ENCODE measurements at places on chromosomes 2 and 18.

GRCh38 chr2:69645921-69646320 lies 2.4 kb upstream of the AAK1 start:
- peak overlapping the region; percentile 97 for H3K4me3 ChIP-seq
- peaks cover 37% of the 10 kb centered on the region for H3K4me1 ChIP-seq
- H3K27ac ChIP-seq, result no peak overlapping the region
- peaks cover 2% of the 10 kb centered on the region for H3K27me3 ChIP-seq

- H3K4me3 ChIP-seq, result no peak overlapping the region
- H3K27me3 ChIP-seq, result no peaks in the 10 kb centered on the region
- DNase-seq, result no peak
- H3K36me3 ChIP-seq, result no peaks in the 10 kb centered on the region
- no peaks in the 10 kb centered on the region for H3K4me1 ChIP-seq
Measured at GRCh38 chr2:154161286-154161685, 289.6 kb downstream of the GALNT13 start.

DNA sequence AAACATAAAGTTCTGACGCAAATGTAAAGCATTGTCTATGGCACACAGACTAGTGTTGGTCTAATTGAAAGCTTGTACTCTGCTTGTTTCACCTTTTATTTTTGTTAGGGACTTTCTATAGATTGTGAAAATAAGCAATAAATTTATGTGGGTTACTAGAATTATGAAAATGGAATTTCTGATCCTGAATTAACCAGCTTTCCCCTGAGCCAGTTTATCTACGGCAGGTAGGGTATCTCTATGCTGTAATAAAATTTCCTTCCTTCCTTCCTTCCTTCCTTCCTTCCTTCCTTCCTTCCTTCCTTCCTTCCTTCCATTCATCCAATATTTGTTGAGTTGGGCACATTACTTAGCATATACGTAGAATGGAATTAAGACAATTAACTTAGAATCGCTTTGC lies 362.6 kb upstream of the SPRED2 start:
- no peaks in the 10 kb centered on the region for H3K36me3 ChIP-seq
- H3K27ac ChIP-seq, result peak overlapping the region; percentile 20
- DNase-seq, result no peak
- H3K4me3 ChIP-seq, result no peak overlapping the region

GRCh38 chr2:181697571-181697970 lies 17.3 kb upstream of the NEUROD1 start:
- H3K27ac ChIP-seq, result no peak overlapping the region
- no peak for DNase-seq
- no peak overlapping the region for H3K4me3 ChIP-seq
- no peaks in the 10 kb centered on the region for H3K4me1 ChIP-seq

Data from neural crest cell (in vitro differentiated cells).